ENCODE measurements at places on chromosomes 6 and 20. TPM values are rescaled to one million over a fixed set of nuclear protein-coding genes. Genes with fewer than 3 reads are reported as not detected.

Gene KCNQ5
- 4.7 TPM for total RNA-seq

Gene MOCS1
- not detected for total RNA-seq

Gene GSTA3
- not detected for total RNA-seq

Gene FERMT1
- total RNA-seq: not detected

Gene KCNK5
- 8.6 TPM for total RNA-seq

Gene TCF21
- not detected for total RNA-seq

Gene MPIG6B
- not detected for total RNA-seq

Gene TREM2
- not detected for total RNA-seq

Gene OR12D3
- total RNA-seq: not detected

Gene HMGN3
- 39.7 TPM for total RNA-seq

Gene CASS4
- 13.2 TPM for total RNA-seq

Gene NMBR
- not detected for total RNA-seq

Gene C6orf15
- not detected for total RNA-seq

Gene VWA7
- total RNA-seq: 11.0 TPM

Gene RTEL1
- total RNA-seq: 30.0 TPM

Gene LZTS3
- 0.90 TPM for total RNA-seq

Gene CTCFL
- not detected for total RNA-seq
